NCI-H1105 (cell line): ENCODE measurements at places on chromosomes 1 and 21.

DNA sequence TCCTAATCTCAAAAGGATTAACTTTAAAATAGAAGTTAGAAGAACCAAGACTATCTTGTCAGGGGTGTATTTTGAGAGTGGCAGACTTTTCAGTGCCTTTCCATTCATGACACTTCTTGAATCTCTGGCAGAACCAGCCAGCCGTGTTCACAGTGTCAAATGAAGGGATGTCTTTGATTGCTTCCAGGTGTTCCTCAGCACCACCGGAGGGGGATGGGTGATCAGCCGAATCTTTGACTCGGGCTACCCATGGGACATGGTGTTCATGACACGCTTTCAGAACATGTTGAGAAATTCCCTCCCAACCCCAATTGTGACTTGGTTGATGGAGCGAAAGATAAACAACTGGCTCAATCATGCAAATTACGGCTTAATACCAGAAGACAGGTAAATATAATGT, 32.3 kb downstream of the FMO1 start:
- no peak for DNase-seq

DNA sequence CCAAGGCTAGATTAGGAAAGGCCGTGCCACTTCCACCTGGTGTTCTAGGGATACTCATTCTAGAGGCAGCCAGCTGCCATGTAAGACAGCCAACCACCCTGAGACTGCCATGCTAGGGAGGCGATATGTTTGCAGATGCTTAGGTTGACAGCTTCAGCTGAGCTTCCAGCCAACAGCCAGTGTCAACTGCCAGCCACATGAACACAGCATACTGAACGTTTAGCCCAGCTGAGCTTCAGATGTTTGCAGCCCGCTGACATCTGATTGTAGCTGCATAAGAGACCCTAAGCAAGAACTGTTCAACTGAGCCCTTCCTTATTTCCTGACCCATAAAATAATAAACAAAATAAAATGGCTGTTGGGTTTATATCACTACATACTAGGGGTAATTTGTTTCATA, 5.0 kb upstream of the KCNC4 start:
- no peak for DNase-seq

- no peak for DNase-seq
Measured at GRCh38 chr1:54980046-54980527, 341 bp upstream of the TMEM61 start.

DNA sequence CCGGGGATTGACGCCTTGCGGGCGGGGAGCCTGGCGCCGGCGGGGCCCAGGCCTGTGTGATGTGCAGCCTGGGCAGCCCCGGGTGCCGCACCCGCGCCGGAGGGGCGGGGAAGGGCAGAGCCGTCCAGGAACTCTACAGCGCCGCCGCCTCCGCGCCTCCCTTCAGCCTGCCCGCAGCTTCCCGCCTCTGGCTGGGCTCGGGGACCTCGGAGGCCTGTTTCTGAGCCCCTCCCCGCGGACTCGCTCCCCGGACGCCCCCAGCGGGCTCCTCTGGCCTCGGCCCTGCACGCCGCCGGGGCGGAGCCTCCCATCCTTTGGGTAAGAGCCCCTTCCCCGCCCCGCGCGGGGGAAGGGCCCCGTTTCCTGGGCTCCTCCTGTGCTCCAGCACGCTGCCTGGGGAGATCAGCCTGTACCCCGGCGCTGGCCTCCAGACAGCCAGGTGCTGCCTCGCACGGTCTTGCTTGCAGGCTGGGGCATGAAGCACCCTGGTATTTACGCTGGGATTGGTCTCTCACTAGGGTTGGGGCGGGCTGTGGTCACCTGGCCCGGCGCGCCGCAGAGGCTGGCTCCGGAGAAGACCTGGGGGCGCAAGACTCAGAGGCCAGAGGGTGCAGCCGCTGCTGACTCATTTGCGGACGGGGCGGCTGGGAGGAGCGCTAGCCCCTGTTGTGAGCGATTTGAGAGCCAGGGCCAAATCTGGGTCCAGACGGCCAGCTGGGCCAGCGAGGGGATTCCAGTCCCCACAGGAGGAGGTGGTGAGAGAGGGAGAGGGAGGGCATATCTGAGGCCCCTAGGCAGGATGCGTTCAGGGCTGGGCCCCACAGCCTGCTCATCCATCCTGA, 5.7 kb upstream of the ACOT11 start:
- peak; percentile 88 for DNase-seq

- DNase-seq: no peak
Measured at GRCh38 chr1:71785450-71785849, 496.9 kb downstream of the NEGR1 start.

GRCh38 chr1:81453367-81453703, 347.4 kb upstream of the ADGRL2 start:
- DNase-seq: no peak

DNA sequence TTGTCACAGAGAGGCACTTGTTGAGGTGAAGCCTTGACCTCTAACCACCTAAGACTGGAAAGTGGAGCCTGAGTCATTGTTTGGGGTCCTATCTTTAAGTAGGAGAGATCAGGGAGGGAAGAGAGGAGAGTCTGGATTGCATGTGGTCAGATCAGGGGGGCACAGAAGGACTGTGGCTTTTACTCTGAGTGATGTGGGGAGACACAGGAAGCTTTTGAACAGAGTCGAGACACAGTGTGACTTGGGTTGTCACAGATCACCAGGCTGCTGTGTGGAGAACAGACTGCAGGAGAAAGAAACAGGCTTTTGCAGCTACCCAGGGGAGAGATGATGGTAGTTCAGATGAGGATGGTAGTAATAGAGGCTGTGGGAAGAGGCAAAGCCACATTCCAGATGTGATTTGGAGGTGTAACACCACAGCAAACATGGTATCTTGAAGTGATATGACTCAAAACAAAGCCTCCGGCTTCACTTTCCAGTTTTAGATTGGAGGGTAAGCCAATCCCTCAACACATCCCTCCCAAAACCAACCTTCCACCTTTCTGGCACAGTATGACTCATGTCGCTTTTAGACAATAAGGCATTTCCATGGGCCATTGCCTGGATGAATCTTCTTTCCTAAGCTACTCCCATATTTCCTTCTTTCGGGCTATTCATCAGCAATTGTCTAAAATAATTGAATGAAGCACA, 125.8 kb upstream of the SLC44A3 start:
- no peak for DNase-seq

- DNase-seq: no peak
Measured at GRCh38 chr1:13623021-13623637, 39.5 kb downstream of the PDPN start.

GRCh38 chr1:44721485-44722361, 9.2 kb downstream of the RNU5D-1 start:
- DNase-seq: no peak

DNA sequence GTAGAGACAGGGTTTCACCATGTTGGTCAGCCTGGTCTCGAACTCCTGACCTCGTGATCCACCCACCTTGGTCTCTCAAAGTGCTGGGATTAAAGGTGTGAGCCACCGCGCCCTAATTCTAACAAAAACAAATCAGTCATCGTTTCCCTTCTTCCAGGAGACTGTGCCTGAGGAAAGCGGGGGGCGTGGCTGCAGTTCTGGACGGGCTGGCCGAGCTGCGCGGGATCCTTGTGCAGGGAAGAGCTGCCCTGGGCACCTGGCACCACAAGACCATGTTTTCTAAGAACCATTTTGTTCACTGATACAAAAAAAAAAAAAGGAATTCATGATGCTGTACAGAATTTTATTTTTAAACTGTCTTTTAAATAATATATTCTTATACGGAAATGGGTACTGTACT, 104.2 kb downstream of the WDR4 start:
- no peak for DNase-seq

GRCh38 chr1:217214551-217214950, 416.3 kb downstream of the GPATCH2 start:
- no peak for DNase-seq

GRCh38 chr21:42387164-42387563, 8.7 kb downstream of the TMPRSS3 start:
- DNase-seq: no peak

DNA sequence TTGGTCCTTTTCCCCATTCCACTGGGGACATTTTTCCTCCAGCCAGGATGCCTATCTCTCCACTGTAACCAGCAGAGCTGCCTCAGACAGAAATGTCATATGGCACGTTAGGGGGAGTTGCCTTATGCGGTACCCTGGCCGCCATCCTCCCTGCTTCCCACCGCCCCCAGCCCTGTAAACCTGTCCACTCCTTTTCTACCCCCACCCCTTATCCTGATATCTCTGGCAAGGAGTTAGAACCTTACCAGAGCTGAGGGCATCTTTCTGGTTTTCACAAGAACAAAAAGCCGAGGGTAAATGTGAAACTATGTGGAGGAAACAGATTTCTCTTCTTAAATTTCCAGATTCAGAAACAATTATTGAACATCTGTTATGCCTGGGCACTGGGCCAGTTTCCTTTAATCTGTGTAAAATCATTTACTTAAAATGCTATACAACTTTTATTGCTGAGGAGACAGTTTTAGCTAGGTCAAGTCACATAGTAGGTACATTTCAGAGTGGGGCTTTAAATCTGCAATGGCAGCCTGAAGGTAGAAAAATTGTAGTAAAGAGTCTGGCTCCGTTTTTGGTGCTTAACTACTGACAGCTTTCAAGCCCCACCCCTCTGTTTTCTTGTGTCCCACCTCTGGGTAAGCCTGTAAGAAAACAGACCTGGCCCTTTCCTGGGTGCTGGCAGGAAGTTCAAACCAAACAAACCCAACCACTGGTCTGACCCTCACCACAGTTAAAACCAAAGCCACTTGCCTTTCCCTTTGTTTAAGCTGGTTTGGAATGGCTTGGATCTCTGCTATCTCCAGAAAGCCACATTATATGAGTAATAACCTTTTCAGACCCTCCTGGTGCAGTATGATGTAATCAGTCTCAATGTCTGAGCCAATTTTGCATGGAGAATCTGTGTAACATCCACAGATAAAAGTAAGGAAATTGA, 319.0 kb downstream of the HHAT start:
- DNase-seq: no peak

- DNase-seq: no peak
Measured at GRCh38 chr1:203084588-203085527, 954 bp downstream of the MYOG start.

DNA sequence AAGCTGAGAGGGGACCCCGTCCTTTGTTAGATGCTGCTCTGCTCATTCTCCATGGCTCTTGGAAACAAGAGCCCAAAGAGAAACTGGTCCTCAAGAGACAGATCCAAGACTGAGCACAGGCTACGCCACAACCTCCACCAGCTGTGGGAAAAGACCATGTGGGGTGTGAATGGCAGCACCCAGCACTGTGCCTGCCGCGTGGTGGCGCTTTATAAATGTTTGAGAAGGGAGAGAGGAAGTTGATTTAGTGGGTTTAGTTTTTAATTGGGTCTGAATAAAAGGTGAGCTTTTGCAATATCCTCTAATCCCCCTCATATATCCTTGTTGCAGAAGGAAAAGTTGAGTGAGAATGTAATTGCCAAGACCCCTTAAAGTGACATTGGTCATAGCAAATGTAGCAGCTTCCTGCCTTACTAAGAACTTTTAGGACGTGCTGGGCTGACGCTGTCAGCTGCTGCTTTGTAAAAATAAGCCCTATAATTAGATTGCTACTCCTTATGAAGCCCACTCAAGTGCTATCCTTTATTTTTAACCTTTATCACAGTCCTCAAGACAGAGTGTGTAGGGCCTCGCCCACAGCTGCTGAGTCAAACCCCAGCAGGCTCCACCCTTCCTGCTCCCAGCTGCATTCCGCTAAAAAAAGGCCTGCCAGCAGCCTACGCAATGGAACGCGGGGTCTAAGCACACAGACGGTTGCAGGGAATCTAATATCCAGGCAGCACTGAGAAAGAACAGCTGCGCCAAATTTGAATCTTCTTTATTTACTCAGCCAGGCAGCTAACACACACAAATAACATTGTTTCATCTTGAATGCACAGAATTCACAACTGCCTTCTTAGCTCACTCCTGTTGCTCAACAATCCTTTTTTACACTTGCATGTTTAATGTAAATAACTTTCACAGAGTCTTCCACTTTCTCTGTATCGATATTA, 47.4 kb upstream of the PRDX6 start:
- DNase-seq: no peak

DNA sequence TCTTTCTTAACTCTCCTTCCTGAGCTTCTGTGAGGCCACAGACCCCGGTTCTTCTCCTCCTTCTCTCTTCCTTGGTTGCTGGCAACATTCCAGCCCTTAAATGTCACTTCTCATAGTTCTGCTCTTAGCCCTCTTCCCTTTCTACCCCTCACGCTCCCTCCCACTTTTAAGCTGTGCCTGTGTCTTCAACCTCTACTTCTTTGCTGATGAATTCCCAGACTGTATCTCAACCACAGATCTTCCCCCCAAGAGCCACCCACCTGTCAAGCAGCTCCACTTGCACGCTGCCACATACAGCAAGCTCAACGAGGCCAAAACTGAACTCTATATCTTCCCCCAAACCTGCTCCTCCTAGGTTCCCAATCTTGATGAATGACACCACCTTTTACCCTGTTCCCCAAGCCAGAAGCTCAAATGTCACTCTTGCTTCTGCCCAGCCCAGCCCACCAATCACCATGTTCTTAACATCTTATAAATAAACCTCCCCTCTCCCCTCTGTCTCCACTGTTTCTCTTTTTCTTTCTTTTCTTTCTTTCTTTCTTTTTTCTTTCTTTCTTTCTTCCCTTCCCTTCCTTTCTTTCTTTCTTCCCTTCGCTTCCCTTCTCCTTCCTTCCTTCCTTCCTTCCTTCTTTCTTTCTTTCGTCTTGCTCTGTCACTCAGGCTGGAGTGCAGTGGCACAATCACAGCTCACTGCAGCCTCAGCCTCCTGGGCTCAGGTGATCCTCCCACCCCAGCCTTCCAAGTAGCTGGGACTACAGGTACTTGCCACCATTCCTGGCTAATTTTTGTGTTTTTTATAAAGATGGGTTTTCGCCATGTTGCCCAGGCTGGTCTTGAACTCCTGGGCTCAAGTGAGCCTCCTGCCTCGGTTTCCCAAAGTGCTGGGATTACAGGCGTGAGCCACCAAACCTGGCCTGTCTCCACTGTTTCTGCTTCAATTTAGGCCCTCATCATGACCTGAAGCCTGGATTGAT, 19.8 kb upstream of the PTP4A2 start:
- no peak for DNase-seq

GRCh38 chr1:28323720-28324119, 5.1 kb upstream of the MED18 start:
- no peak for DNase-seq

DNA sequence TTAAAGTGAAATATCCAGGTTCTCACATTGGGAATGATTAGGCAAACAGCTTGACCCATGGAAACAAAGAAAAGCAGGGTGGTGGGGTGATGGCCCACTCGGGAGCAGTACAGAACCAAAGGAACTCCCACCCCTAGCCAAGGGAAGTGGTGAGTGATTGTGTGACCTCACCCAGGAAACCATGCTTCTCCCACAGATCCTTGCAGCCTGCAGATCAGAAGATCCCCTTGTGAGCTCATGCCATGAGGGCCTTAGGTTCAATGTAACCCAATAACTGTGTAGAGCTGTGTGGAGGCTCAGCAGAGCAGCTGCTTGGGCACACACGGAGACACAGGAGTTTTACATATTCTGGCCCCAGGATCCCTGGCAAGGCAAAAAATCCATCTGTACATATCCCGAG, 311.8 kb upstream of the DPYD start:
- no peak for DNase-seq

- DNase-seq: no peak
Measured at GRCh38 chr1:37865348-37866120, 6.1 kb upstream of the MTF1 start.

GRCh38 chr1:96002201-96002600, 719.4 kb upstream of the PTBP2 start:
- no peak for DNase-seq

GRCh38 chr1:40977716-40978115, 1.8 kb upstream of the CTPS1 start:
- no peak for DNase-seq

- no peak for DNase-seq
Measured at GRCh38 chr1:98325646-98326440, 335.7 kb upstream of the SNX7 start.
